ENCODE measurements at places on chromosomes 16 and 17.

DNA sequence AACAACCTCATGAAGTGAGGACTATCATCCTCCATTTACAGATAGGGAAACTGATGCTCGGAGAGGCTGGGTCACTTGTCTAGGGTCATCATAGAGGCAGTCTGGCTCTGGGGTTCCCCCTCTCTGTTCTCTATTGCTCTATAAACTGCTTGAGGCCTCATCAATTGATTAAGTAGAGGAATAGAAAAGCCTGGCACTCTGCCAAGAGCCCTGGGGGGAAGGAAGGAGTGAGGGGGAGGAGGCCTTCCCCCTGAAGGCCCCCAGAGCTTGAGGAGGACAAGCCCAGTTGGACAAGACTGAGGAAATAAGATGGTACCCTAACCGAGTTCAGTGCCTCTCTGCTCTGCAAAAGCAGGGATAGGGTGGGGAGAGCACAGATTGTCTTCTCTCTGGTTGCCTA lies 21.0 kb downstream of the SDK2 start:
- no peak for DNase-seq

DNA sequence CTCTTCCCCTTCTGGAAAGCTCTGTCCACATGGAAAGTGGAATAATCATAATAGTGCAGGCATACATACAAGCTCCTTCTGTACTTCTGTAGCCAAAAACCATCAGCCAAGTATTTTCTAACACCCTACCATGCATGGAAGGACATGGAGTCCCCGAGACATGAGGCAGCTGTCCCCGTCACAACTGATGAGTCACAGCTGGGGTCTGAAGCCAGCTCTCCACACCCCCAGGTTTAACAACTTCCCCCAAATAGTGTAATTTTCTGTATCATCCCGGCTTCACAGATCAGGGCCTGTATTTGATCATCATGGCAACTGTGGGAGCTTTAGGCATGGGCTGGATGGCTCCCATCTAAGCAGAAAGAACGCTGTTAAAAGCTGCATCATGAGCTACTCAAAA lies 16.6 kb downstream of the C16orf96 start:
- peak; percentile 52 for DNase-seq

DNA sequence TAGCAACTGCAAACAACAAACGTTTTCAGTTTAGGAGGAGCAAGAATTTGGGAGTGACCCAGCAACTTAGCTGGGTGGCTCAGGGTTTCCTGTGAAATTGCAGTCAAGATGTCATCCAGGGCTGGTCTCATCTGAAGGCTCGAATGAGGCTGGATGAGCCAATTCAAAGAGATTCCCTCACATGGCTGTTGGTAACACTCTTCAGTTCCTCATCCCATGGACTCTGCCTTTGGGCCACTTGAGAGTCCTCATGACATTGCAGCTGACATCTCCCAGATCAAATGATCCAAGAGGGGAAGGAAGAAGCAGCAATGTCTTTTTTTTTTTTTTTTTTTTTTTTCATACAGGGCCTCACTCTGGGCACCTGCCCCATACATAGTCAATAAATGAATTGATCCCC lies 26.3 kb downstream of the UBALD1 start:
- DNase-seq: no peak

DNA sequence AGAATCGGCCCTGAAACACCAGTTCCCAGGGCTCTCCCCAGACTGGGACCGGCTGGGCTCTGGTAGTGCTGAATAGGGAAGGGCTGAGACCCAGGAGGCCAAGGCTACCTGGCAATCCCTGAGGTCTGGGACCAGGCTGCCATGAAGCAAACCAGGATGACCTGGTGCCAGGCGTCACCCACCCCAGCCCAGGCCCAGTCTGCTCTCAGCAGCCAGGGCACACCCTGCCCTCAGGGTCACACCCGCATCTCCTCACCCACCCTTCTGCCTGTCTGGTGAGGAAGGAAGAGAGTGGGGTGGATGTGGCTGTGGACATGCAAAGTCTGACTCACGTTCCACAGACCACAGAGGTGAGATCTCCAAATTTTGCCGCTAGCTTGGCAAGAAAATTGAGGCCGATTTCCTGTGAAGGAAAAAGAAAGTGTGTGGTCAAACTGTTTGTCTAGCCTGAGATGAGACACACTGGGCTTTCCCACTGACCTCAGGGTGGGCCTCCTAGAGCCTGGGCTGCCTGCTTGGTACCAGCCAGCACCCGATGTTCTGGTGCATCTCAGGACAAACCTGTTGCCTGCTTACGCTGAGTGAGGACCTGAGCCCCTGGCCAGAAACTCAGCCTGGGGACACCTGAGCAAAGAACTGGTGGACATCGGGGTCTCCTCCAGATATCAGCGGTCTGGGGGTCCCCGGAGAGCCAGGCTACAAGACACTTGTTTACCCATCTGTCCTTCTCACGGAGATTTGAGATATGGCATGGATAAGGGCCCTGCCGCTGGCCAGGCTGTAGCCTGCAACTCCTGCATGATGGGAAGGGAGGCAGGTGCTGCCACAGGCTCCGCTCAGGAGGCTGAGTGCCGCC lies 6.3 kb upstream of the RAB37 start:
- no peak for DNase-seq

GRCh38 chr17:17725752-17726457 lies 44.6 kb downstream of the RAI1 start:
- DNase-seq: no peak

- no peak for DNase-seq
Measured at GRCh38 chr17:74861662-74862107, 2.0 kb upstream of the GRIN2C start.

- DNase-seq: peak; percentile 12
Measured at GRCh38 chr16:3656491-3657468, 2.3 kb downstream of the DNASE1 start.

GRCh38 chr17:3983606-3984484 lies 19.6 kb upstream of the ATP2A3 start:
- DNase-seq: peak; percentile 40

DNA sequence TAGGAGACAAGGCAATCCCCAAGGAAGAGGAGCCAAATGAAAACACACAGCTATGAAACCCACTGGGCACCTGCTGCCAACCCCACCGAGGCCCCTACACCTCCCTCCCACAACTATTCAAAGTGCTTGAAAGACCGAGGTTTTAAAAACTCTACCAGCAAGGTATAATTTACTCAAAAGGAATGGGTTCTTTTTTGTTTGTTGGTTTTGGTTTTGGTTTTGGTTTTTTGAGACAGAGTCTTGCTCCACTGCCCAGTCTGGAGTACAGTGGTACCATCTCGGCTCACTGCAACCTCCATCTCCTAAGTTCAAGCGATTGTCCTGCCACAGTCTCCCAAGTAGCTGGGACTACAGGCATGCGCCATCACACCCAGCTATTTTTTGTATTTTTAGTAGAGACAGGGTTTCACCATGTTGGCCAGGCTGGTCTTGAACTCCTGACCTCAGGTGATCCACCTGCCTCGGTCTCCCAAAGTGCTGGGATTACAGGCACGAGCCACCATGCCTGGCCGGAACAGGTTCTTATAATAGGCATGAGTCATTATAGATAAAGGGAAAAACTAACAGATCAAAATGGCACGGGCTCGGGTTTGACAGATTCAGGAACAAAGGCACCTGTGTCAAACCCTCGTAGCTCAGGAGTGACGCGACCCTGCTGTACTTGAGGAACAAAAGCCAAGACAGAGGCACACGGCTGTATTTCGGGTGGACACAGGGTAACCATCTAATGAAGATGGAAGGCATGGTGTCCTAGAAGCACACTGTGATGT lies 40.7 kb downstream of the COTL1 start:
- DNase-seq: no peak

GRCh38 chr16:74627506-74628220 lies 20.7 kb upstream of the GLG1 start:
- DNase-seq: no peak

DNA sequence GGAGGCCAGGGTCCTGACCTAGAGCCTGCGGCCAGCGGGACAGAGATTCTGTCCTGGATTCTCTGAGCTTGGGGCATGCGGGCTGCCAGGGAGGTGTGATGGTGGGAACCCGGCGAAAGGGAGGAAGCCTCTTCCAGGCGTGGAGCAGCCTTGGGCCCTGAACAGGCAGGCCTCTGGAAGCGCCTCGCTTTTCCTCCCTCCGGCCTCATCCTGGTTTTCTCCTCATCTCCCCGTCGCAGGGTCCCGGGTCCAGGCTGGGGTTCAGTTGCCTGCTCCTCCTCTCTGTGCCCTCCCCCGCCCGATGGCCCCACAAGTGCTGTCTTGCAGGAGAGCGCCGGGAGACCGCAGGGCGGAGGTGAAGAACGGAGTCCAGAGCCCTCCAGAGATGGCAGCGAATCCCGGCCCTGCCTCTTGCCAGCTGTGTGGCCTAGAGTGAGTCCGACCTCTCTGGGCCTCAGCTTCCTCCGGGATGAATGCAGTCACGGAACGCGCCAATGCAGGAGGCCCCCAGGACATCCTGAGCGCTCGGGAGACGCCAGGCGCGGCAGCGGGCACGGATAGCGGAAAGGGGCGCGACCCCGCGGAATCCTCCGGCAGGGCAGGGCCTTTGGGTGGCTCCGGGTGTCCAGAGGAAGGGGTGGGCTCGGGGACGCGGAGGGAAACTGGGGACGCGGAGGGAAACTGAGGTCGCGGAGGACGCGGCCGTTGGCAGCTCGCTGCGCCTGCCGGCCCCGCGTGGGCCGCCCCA lies 553 bp upstream of the RAB11FIP4 start:
- DNase-seq: no peak

- DNase-seq: peak; percentile 67
Measured at GRCh38 chr16:57807968-57808528, 5.8 kb upstream of the KIFC3 start.

- DNase-seq: no peak
Measured at GRCh38 chr16:11053916-11054460, 109.6 kb downstream of the CLEC16A start.

DNA sequence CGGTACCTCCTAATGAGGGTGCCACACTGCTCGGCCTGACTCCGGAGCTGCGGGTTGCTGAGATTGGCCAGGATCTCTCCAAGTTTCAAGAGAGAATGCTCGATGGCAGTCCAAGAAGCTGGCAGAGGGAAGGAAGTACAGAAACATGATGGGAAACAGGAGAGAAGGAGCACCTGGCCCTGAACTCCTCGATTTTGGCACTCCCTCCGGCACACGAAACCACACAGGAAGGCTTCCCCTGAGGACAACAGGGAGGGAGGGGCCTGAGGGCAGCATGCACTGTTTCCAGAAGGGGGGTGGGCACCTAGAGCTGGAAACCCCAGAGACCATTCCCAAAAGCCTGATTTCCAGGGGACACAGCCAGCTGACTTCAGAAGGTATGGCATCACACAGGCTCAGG lies 18.1 kb downstream of the CSF3 start:
- DNase-seq: no peak

GRCh38 chr17:37551788-37552187 lies 57.4 kb downstream of the SYNRG start:
- no peak for DNase-seq

- peak; percentile 28 for DNase-seq
Measured at GRCh38 chr16:82524976-82525375, 101.8 kb upstream of the CDH13 start.

- DNase-seq: no peak
Measured at GRCh38 chr17:76840884-76841775, 27.1 kb upstream of the MGAT5B start.

DNA sequence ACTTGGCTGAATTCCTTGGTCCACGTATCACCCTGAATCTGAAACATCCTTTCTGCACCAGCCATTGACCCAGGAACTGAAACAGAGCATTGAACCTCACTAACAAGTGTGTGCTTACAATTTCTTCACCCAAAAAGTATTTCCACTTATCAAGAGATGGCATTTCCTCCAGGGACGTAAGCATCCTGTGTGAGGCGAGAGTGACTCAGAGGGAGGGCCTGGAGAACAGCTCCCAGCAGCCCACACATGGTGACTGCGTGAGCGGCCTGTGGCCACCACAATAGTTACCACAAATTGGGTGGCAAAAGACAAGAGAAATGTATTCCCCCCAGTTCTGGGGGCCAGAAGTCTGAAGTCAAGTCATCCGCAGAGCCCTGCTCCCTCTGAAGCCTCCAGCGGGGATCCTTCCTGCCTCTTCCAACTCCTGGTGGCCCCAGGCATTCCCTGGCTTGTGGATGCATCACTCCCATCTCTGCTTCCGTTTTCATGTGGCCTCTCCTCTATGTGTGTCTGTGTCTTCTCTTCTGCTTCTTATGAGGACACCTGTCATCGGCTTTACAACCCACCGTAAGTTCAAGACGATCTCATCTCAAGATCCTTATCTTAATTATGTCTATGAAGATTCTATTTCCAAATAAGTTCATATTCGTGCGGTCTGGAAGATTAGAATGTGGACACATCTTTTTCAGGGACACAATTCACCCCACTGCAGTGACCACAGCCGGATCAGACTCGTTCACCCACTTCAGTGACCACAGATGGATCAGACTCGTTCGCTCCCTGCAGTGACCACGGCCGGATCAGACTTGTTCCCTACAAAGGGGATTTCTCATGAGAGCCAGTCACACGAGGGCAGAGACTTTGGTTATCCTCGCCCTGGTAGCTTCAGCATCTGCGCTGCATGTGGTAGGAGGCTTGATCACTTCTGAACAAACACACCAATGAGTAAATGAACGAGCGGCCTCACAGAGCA lies 122.6 kb upstream of the FOXF1 start:
- DNase-seq: no peak

DNA sequence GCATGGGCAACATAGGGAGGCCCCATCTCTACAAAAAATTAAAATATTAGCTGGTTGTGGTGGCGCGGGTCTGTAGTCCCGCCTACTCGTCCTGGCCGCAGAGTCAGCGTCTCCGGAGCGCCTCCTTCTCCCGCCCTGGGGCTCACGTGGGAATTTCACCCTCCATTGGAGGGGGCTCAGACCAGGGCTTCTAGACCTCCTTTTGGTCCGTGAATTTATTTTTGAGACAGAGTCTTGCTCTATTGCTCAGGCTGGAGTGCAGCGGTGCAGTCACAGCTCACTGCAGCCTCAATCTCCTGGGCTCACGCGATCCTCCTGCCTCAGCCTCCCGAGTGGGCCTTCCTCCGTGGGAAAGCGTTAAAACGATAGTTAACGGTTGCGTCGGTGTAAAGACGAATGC lies 394 bp upstream of the NME4 start:
- no peak for DNase-seq

- DNase-seq: no peak
Measured at GRCh38 chr17:81160306-81160705, 5.0 kb upstream of the PVALEF start.

GRCh38 chr17:16287563-16288027 lies 65.7 kb downstream of the CENPV start:
- peak; percentile 29 for DNase-seq

DNA sequence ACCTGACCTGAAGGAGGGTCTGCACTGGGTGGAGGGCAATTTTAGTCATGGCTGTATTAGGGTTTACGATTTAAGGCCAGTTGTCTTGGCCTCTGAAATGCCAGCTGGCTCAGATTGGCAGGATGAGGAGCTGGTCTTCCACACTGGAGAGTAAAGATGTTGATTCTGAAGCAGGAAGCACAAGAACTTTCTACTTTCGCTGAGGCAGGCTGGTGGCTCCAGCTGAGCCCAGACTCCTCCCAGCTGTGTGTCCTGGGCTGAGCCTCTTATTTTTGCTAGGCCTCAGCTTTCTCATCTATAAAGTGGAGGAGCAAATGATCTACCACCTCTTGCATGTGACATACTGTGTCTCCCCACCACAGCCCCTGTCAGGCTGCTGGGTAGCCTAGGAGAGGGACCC lies 74.4 kb downstream of the MRM1 start:
- no peak for DNase-seq

- no peak for DNase-seq
Measured at GRCh38 chr17:44187131-44187899, 543 bp downstream of the TMUB2 start.

Measured in right hindlimb (tissue), 1 donor.